ENCODE measurements at places on chromosomes 4 and X.

GRCh38 chr4:139795527-139796314 lies 130.1 kb downstream of the MGST2 start:
- no peak for DNase-seq

- no peak for DNase-seq
These were observed 79.6 kb downstream of the ANTXR2 start for GRCh38 chr4:79993476-79993875.

- DNase-seq, result no peak
These were observed 111.5 kb downstream of the NR3C2 start for GRCh38 chr4:148330724-148331123.

- DNase-seq, result no peak
These were observed 23.0 kb upstream of the N4BP2 start for GRCh38 chr4:40033613-40034012.

DNA sequence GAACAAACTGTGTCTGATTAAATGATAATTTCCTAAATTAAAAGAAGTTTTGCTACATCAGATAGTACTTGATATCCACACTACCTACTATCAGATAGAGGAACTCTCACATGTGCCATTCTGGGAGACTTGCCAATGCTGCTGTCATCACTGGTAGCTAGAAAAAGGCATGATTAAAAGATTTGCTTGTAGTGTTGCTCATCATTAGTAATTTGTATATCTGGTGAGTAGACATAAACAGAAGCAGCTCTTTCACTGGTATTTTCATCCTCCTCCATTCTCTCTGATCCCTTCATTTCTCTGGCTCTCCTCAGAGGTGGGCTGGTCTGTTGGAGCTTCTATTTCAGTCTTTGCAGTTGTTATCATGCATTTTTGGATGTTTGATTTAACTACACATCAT lies 56.0 kb downstream of the SPRY1 start:
- no peak for DNase-seq

DNA sequence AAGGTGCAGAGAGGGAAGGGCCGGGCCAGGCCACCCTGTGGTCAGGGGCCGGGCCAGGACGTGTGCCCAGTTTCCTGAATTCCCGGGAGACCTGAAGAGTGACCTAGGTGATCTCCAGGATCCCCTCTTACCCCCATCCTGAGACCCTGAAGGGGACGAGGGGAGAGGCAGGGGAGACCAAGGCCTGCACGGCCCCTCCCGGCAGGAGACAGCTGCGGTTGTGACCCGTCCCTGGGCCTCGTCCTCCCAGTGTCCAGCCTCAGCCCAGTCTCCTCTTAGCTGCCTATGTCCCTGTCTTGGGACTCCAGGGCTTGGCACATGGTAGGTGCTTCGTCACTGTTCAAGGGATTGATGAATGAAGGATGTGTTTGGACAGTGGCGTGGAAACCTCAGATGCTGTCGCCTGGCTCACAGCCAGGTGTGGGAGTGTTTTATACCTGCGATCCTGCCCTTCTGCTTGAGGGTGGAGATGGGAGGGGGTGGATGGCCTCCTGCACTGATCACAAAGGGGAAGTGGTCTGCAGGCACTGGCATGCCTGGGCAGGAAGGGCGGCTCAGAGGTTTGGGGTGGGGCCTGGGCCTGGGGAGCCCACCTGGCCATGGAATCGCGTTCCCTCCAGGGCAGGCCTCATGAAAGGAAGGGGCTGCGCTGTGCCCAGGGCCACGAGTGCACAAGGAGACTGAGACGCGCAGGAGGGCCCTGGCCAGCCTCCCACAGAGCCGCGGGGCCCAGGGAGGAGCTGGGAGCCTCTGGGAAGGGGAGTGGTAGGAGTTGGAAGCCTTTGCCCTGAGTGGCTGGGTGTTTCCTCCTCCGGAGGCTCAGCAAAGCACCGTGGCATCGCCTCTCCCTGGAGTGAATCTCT lies 6.9 kb downstream of the SH3TC1 start:
- DNase-seq, result no peak

GRCh38 chr4:102786279-102786678 lies 25.5 kb upstream of the MANBA start:
- DNase-seq, result no peak

DNA sequence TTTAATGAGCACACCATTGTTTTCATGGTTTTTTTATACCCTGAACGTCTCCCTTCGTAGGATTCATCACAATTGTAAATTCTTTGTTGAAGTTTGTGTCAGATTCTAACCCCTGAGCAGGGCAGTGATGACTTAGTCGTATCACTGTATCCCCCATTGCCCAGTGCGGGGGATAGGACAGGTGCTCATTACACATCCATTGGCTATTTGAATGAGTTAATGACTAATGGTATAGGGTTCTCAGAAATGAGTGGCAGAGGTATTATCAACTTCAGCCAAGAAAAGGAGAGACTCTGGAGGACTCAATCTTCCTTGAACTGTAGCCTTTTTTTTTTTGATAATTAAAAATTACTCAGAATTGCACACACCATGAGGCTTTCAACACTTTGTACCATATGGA lies 64.6 kb downstream of the SYNPO2 start:
- DNase-seq, result no peak

DNA sequence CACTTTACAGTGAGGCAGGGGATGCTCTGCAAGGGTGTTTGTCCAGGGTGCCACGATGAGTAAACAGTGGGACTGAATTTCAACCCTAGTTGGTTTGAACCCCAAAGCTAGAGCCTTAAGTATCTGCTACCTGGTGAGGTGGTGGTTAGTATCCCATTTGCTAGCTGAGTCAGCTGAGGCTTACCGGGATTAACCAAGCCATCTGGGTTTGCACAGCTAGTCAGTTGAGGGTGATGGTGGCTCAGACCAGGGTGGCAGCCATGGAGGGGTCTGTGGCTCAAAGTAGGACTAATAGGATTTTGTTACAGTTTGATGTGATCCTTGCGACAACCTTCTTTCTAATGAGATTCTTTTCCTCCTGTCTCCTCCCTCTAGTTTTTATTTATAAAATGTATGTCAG lies 1.9 kb downstream of the EVC start:
- no peak for DNase-seq

GRCh38 chrX:10619425-10620046 lies 849 bp downstream of the MID1 start:
- DNase-seq, result no peak

DNA sequence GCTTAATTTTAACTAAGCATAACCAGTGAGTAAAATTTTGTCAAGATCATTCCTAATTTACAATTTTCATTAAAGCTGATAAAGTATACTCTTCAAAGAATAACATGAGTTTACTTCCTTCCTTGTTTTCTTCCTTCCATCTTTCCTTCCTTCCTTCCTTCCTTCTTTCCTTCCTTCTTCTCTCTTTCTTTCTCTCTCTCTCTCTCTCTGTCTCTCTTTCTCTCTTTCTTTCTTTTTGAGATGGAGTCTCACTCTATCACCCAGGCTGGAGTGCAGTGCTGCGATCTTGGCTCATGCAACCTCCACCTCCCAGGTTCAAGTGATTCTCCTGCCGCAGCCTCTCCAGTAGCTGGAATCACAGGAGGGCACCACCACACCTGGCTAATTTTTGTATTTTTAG lies 42.7 kb upstream of the PTPN13 start:
- DNase-seq, result no peak

DNA sequence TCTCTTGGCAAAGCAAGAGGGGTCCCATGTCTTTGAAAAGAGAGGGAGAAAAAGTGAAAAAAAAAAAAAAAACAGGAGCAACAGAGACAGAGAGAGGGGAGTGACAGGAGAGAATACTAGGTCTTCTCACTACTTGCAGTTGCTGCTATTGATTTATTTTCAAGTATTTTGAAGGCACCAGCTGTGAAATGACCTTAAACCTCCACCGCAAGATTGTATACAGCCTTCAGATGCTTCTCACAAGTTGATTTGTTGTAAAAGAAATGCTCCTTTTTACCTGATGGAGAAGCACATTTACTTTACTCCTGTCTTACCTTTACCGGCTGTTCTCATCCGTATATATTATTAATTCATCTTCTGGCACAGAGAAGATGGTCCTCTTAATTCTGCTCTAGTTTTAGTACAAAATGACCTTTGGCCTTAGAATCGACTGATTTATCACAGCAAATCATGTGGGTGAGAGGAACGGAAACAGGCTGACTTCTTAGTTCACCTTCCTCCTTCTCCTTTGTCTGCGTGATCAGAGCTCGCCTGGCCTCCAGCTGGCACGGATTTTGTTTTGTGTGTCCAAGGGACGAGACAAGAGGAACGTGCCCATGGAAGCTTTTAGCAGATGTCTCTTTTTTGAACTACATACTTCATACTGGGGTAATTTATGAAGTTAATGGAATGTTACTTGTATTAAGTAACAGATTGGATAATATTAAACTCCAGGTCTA lies 82.4 kb upstream of the PACRGL start:
- no peak for DNase-seq

DNA sequence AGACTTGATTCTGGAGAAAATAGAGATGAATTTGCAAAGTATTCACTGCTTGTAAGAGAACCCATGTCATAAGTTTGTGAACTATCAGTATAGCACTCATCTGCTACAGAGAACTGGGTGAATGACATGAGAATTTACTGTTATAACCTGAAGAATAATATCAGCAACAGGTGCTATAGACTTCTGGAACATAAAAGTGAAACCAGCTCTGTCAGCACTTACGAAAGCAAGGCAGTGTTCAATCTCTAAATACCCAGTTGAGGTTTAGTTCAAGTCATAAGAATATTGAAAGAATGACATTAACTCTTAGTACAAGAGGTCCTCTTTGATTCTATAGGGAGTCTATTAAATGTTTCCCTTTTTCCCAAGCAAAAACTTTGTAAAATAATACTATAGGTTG lies 232.9 kb upstream of the ANKRD50 start:
- no peak for DNase-seq

- DNase-seq, result no peak
These were observed 25.6 kb downstream of the ATP10D start for GRCh38 chr4:47510506-47511143.

DNA sequence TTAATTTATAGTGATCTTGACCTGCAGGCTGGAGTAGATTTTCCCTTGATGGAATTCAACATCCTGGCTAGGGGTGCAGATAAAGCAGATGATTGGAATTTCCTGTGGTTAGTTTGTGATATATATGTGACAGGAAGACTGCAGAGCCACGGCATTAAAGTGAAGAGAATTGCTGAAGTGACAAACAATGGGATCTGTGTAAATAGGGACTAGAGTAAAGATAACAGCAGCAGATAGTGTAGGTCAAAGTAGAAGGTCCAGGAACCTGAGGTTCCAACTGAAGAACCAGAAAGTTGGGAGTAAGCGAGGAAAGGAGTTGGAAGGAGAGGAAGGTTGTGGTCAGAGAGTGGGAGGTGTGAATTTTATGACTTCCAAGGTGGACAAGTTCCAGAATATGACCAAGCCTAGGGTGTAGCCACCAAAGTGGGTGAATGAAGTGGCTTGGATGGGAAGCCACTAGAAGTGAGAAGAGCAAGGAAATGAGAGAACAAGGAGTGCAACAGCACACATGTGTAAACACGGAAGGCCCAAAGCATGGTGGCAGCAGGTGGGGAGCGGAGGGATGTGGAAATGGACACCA lies 325.0 kb downstream of the RAB28 start:
- DNase-seq, result no peak

DNA sequence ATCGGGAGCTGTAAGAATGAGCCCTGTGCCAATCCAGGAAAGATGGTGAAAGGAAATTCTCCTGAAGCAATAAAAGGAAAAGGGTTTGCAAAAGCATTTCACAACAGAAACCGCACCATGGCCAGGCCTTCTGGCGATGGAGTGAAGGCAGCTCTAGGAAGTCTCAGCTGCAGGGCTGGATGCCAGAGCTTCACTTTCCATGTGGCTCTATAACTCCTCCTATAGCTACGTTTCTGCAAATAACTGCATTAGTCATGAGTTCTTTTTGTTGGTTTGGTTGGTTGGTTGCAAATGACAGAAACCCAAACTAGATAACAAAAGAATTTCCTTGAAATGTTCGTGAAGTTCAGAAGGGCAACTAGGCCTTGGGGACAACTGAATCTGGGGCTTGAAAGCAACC lies 84.6 kb downstream of the RELL1 start:
- no peak for DNase-seq

- DNase-seq, result no peak
These were observed 34.7 kb upstream of the LGI2 start for GRCh38 chr4:25065431-25065858.

- DNase-seq, result no peak
These were observed 25.4 kb downstream of the MBNL3 start for GRCh38 chrX:132463411-132463810.

DNA sequence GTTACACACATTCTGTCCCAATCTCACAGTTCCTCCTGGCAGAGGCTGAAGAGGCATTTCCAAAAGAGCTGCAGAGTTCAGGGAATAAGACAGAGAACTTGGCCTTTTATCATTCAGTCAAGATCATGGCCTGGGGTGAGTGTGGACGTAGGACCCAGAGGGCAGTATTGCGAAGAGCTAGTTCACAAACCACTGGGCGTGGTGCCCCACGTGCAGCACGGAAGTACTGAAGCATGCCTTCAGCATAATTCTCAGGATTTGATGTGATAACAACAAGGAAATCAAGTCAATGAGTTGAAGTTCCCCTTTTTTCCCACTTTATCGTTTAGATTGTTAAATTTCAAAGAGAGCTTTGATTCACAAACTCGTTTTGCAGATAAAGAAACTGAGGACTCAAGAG lies 117.7 kb downstream of the RELL1 start:
- no peak for DNase-seq

DNA sequence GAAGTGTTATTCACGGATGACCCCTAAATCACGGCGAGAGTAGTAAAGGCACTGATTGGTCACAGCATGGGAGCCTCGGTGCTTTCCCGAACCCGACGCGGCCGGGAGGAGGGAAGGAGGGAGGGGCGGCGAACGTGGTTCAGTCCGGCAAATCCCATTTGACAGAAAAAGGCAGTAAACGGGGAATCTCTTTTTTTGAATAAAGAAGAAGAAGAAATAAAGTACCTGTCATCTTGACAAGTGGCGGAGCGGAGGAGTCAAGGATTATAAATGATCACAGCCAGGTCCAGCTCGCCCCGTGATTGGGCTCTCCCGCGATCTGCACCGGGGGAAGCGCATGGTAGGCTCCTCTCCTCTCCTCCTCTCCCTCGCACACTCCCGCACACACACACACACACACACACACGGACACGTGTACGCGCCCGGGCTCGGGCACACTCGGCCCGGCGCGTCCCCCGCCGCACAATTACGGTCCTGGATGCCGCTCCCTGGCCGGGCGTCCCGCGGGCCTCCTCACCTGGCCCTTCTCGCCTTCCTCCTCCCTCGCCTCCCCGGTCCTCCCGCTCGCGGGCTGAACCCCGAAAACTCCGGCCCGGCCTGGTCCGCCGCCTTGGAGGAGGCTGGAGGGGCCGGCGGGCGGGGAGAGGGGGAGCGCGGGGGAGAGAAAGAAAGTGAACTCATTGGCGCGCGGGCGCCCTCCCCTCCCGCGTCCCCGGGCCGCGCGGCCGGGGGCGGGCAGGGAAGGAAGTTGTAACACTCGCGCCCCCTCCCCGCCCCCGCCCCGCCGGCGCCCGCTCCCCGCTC lies 99.2 kb upstream of the TENM3 start:
- DNase-seq, result no peak

- DNase-seq, result no peak
These were observed 53.0 kb upstream of the SORCS2 start for GRCh38 chr4:7139167-7139982.

- DNase-seq, result no peak
These were observed 449 bp downstream of the CTPS2 start for GRCh38 chrX:16711893-16712547.

GRCh38 chrX:22069586-22069985 lies 37.5 kb downstream of the PHEX start:
- DNase-seq, result no peak

All from NCI-H1694 treated with DMSO at 0.1 percent for 48 hours (cell line).